ENCODE measurements at places on chromosomes 11 and 22.

- DNase-seq = peak; percentile 93
Measured at GRCh38 chr22:44684506-44685383, 17.3 kb upstream of the PRR5 start.

- DNase-seq = peak; percentile 94
Measured at GRCh38 chr22:36331306-36331911, 56.4 kb downstream of the MYH9 start.

- DNase-seq = no peak
Measured at GRCh38 chr11:32003335-32003734, 87.5 kb upstream of the RCN1 start.

GRCh38 chr22:28442711-28443525 is 236.7 kb downstream of the TTC28 start:
- DNase-seq = no peak

GRCh38 chr11:78961937-78962701 is 387.5 kb upstream of the NARS2 start:
- peak; percentile 36 for DNase-seq

- no peak for DNase-seq
Measured at GRCh38 chr22:49503896-49504521, 323.7 kb downstream of the BRD1 start.

DNA sequence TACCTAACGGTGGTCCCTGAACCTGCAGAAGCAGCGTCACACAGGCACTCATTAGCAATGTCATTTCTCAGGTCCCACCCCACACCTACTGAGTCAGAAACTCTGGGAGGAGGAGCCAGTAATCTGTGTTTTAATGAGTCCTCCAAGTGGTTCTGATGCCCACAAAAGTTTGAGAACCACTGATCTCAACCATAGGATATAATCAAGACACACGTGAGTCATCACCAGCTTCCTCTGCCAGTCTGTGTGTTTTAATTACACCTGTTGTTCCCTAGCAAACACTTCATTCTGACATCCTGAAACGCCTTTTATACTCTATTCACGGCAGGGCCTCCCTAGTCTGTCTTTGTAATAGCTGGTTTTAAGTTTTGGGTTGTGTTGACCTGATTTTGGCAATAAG is 5.8 kb downstream of the TECTA start:
- DNase-seq = no peak

DNA sequence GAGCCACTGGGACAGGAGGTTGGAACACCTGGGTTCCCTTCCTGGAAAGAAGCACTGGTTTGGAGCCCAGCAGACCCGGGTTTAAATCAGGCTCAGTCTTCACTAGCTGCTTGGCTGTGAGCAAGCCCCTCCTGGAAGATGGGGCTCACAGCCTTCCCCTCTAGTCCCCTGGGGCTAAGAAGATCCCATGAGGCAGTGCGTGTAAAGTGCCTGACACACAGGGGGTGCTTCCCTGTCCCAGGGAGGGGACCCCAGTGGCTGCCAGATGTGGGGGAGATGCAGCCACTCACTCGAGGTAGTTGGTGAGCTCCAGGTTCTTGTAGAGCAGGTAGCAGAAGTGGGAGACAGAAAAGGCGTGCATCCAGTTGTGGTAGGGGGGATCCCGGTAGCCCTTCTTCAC is 93.2 kb downstream of the PDE2A start:
- DNase-seq = no peak

GRCh38 chr11:114448749-114449482 is 9.6 kb downstream of the REXO2 start:
- DNase-seq = no peak

DNA sequence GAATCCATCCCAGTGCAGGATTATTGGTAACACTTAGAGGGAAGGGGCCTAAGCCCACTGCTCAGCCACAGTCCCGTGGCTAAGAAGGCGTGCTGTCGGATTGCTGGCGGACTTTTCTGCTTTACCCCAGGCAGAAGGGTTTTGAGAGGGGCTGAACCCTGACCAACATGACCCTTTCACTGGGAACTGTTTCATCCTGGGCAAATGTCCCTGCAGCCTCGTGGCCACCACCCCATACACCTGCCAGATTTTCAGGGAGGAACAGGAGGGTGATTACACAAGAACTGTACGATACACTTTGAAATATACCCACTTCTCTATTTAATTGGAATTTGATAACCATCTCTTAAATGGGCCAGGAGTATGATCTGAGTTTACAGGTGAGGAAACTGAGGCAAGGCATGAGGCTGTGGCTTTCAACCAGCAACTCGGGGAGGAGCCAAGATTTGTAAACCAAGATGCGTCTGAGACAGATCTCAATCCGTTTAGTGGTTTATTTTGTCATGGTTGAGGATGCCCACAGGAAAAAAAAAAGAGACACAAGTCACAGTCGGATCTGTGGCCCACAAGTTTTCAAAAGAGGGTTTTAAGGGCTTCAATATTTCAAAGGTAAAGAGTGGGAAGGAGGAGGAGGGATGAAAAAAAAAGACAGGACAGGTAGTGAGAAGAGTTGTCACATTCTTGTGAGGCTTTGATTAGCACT is 6.1 kb upstream of the APOL3 start:
- no peak for DNase-seq

GRCh38 chr11:62141111-62142042 is 17.6 kb downstream of the INCENP start:
- DNase-seq = no peak

- DNase-seq = no peak
Measured at GRCh38 chr11:66864924-66865697, 8.2 kb downstream of the LRFN4 start.

GRCh38 chr11:47280860-47281259 is 10.9 kb downstream of the MADD start:
- no peak for DNase-seq

GRCh38 chr22:47608421-47608820 is 846.0 kb downstream of the TBC1D22A start:
- DNase-seq = no peak

- peak; percentile 54 for DNase-seq
Measured at GRCh38 chr11:73143126-73143838, 1.2 kb upstream of the FCHSD2 start.

DNA sequence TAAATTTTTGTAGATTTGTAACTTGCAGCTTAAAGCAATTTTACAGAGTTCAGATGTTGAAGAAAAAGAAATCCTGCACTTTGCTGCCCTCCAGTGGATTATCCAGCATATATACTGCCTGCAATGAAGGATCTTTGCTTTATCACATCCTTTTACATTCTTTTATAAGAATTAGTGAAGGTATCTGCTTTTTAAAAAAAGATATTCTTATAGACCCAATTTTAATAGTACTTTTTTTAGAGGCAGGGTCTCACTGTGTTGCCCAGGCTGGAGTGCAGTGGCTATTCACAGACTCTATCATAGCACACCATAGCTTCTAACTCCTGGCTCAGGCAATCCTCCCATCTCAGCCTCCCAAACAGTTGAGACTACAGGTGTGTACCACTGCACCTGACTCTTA is 60.7 kb downstream of the TTC17 start:
- peak; percentile 75 for DNase-seq

DNA sequence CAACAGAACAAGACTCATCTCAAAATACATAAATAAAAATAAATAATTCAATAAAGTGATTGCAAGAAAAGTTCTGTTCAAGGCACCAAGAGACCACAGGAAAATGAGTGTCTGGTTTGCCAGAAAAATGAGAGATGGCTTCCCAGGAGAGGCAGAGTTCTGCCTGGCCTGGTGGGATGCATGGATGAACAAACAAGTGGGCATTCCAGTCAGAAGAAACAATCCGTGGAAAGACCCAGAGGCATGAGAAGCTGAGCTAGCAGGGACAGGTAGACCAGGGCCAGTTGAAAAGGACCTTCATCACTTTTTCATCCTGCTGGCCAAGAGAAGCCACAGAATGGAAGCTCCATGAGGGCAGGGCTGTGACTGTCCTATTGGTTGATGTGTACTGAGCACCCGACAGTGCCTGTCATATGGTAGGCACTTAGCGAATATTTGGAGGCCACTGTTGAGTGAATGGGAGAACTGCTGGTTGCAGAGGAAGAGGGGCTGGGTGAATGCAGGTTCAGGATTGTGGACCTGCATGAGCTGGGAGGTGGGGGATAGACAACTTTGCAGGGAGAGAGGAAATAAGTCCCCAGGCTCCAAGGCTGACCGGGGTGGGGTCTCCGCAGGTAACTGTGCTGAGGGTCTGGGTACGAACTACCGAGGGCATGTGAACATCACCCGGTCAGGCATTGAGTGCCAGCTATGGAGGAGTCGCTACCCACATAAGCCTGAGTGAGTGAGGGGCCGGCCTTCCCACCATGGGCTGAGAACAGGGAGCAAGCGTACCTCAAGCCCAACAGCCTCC is 3.7 kb downstream of the F2 start:
- no peak for DNase-seq

DNA sequence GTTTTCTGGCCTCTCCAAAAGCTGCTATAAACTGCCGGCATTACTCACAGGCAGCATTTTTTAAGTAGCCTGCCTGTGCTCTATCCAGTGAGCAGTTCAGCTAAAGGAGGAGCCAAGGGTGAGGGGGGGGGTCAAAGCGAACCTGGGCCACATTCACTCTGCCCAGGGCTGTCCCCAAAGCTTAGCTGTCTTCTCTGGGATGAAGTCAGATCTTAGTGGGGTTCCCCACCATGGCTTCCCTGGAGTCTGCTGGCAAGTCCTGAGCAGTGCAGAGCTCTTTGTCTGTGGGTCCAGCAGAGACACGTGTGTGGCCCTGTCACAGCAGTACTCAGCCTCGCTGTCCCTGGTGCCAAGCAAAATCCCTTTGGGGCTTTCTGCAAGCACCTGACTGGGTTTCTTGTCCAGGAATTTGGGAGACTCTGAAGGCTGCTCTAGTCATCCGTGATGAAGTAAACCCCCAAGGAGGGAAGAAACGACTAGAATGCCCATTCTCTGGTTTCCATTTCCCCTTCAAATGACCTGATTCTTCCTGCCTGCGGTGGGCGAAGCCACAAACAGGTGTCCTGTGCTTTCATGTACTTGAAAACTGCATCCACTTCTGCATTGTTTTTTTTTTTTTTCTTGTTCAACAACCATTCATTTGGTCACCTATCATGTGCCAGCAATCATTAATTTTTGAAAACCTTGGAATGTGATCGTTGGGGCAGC is 2.6 kb downstream of the KCNJ5 start:
- DNase-seq = no peak

DNA sequence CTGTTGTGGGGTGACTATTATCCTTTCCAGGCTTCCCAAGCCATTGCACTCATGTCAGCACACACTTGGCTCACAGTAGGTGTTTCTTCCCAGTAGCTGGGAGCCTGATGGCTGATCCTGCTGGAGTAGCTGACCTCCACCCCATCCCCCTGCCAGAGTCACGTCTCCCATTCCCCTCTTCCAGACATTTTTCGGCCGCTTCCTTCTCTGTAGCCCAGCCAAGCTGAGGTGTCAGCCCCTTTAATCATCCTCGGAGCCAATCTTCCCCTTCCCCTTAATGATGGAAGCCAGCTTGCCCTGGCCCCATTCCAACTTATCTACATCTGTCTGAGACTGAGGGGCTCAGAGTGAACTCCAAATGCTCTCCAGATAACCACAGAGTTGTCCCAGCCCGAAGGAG is 550.7 kb downstream of the MN1 start:
- DNase-seq = no peak

GRCh38 chr22:37182101-37182948 is 5.7 kb downstream of the C1QTNF6 start:
- DNase-seq = no peak

- no peak for DNase-seq
Measured at GRCh38 chr11:117859488-117860112, 16.9 kb downstream of the FXYD6 start.

DNA sequence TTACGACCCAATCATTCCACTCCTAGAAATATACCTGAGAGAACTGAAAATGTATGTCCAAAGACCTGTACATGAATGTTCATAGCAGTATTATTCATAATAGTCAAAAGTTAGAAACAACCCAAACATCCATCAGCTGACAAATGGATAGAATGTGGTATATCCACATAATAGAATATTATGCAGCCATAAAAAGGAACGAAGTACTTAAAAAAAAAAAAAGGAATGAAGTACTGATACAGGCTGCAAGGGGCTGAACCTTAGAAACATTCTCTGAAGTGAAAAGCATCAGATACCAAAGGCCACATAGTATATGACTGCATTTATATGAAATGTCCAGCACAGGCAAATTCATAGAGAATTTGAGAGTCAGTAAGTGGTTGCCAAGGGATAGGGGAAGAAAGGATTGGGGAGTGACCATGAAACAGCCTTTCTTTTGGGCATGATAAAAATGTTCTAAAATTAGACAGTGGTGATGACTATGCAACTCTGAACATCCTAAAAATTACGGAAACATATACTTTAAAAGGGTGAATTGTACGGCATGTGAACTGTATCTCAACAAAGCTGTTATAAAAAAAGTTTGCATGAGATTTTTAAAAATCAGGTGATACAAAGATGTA is 1.8 kb downstream of the TPST2 start:
- no peak for DNase-seq

DNA sequence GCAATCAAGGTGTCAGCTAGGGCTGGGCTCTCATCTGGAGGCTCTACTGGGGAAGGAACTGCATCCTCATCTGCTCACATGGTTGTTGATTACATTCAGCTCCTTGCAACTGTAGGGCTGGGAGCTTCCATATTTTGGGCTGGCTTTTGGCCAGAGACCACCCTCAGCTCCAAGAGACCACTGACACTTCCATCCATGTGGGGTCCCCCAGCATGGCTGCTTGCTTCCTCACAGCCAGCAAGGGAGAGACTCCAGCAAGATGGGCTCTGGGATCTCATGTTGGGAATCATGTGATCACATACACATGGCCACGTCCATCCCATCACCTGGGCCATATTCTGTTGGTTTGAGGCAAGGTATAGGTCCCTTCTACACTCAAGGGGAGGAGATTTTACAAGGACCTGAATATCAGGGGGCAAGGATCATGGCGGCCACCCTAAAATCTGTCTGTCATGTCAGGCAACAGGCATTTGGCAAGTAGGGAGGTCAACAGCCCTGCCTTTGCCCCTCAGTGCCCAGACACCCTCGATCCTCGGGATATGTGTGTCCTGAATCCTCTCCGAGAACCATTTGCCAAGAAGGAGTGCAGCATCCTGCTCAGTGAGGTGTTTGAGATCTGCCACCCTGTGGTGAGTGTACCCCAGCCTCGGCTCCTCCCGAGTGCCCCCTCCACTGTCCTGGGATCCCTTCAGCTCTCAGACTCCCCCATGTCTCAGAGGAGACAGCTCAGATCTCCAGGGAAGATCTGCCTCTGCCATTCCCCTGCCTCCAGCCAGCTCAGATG is 48.7 kb downstream of the OTOG start:
- DNase-seq = no peak

GRCh38 chr11:125270711-125271110 is 106.2 kb downstream of the PKNOX2 start:
- peak; percentile 25 for DNase-seq

- no peak for DNase-seq
Measured at GRCh38 chr22:49188591-49188990, 639.1 kb downstream of the BRD1 start.

DNA sequence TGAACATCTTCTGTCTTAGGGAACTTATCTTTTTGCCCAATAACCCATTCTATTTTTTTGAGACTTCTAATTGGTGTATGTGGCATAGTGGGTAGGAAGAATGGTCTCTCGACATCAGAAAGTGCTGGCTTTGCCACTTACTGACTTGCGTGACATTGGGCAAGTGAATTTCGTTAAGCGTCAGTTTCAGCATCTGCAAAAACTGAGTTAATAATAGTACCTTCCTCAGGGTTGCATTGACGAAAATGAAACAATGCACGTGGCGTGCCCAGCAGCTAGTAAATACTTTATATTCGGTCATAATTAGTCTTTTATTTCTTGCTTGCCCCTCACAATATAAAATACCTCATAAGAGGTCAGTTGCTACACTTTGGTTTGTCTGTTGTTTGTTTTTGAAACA is 12.5 kb upstream of the GRIK4 start:
- DNase-seq = no peak
